ENCODE measurements at places on chromosomes 4 and X.

GRCh38 chr4:17103231-17103630, 204.8 kb upstream of the LDB2 start:
- no peak overlapping the region for H3K27ac ChIP-seq
- no peak overlapping the region for H3K4me3 ChIP-seq
- H3K36me3 ChIP-seq: no peaks in the 10 kb centered on the region
- no peaks in the 10 kb centered on the region for H3K27me3 ChIP-seq
- no peak for DNase-seq
- no peaks in the 10 kb centered on the region for H3K4me1 ChIP-seq

DNA sequence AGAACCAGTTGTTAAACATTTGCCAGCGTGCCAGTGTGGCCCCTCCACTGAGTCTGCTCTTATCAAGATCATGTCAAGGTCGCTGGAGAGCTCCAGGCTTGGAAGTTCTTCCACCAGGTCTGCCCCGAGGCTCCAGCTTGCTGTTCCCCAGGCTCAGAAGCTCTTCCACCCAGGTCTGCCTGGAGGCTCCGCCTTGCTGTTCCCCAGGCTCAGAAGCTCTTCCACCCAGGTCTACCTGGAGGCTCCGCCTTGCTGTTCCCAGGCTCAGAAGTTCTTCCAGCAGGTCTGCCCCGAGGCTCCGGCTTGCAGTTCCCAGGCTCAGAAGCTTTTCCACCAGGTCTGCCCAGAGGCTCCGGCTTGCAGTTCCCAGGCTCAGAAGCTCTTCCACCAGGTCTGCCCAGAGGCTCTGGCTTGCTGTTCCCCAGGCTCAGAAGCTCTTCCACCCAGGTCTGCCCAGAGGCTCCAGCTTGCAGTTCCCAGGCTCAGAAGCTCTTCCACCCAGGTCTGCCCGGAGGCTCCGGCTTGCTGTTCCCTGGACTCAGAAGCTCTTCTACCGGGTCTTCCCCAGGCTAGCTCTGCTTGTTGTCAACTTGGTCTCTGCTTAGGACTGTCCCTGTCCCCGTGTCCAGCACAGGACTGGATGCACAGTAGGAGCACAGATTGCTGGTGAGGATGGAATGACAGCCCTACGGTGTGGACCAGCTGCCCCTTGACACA, 54.4 kb downstream of the HMX1 start:
- no peaks in the 10 kb centered on the region for H3K4me1 ChIP-seq
- no peaks in the 10 kb centered on the region for H3K36me3 ChIP-seq
- DNase-seq: peak; percentile 79

DNA sequence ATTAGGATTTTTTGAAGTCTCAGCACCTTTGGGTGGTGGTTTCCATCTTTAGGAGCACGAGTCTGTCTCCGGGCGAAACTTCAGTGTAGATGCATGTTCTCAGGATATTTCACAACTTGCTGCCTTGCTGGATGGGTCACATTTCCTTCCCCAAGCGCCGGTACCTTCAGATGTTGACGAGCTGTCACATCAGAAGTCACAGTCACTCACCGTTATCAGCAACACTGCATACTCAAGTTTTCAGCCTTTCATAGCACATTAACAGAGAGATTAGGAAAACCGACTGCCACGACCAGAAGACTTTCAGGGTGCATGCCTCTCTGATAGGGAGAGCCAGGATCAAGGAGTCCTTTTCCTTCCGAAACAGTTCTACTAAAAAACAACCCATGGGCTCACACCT, 77.8 kb downstream of the SHROOM2 start:
- H3K27me3 ChIP-seq: no peaks in the 10 kb centered on the region
- H3K4me3 ChIP-seq: no peak overlapping the region
- no peaks in the 10 kb centered on the region for H3K4me1 ChIP-seq
- H3K27ac ChIP-seq: no peak overlapping the region
- no peak for DNase-seq

GRCh38 chr4:75340561-75340960, 173.6 kb downstream of the RCHY1 start:
- H3K4me1 ChIP-seq: no peaks in the 10 kb centered on the region
- DNase-seq: no peak
- no peaks in the 10 kb centered on the region for H3K36me3 ChIP-seq
- no peak overlapping the region for H3K27ac ChIP-seq

DNA sequence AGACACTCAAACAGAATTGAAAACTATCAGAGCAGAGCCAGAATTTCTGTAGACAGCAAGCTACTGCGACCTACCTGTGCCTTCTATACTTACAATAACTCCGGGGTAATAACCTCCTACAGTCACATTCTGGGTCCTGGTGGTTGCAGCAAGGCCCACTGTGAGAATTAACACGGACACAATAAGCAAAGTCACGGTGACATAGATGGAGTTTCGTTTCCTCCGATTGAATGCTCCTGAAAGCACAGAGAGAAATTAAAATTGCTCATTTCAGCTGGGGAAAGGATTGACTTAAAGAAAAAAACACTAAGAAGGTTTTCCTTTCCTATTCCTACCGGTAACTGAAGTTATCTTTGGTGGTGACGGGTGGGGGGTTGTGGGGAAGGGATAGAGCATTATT, 7.0 kb downstream of the TMEM255A start:
- peaks cover 6% of the 10 kb centered on the region for H3K4me1 ChIP-seq
- no peak overlapping the region for H3K4me3 ChIP-seq
- no peaks in the 10 kb centered on the region for H3K27me3 ChIP-seq

DNA sequence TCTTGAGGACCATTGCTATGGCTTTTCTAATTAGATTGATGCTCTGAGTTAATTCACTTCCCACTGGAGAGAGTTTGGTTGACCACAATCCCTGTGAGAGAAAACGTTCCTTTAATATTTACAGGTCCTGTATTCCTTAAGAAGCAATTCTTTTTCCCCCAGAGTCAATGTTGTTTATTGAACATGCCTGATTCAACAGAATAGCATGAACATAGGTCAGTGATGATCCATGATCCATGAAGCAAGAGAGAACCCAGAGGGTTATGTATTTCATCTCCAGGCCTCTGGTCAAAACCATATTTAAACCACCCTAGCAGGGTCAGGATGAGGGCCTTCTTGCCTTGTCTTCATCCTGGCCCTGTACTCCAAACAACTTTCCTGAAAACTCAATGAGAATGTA, 39.4 kb upstream of the EFHC2 start:
- H3K36me3 ChIP-seq: no peaks in the 10 kb centered on the region
- no peaks in the 10 kb centered on the region for H3K27me3 ChIP-seq
- H3K4me3 ChIP-seq: no peak overlapping the region
- DNase-seq: no peak

DNA sequence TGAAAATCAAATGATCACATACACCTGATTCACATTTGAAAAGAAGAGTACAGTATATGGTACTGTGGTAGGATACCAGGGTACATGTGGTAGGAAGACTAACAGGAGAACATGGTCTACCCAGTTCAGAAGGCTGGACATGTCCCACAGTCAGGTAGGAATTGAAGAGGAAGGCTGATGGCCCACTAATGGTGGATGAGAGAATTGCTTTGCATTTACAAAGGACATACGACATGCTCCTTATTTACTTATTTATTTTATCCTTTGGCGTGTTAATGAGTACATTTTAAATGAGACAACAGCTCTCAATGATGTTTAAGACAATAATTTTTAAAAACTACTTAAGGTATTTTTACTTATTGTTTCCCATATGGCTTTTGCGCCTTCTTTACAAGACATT, 106.7 kb upstream of the BMP2K start:
- DNase-seq: no peak
- H3K27me3 ChIP-seq: no peaks in the 10 kb centered on the region
- H3K4me3 ChIP-seq: no peak overlapping the region
- peaks cover 10% of the 10 kb centered on the region for H3K4me1 ChIP-seq
- H3K27ac ChIP-seq: no peak overlapping the region
- no peaks in the 10 kb centered on the region for H3K36me3 ChIP-seq

DNA sequence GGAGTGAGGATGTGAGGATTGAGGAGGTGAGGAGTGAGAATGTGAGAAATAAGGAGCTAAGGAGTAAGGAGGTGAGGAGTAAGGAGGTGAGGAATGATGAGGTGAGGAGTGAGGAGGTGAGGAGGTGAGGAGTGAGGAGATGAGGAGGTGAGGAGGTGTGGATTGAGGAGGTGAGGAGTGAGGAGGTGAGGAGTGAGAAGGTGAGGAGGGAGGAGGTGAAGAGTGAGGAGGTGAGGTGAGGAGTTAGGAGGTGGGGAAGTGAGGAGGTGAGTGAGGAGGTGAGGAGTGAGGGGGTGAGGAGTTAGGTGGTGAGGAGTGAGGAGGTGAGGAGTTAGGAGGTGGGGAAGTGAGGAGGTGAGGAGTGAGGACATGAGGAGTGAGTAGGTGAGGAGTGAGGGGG, 74.8 kb upstream of the MXD4 start:
- H3K27me3 ChIP-seq: no peaks in the 10 kb centered on the region
- no peak overlapping the region for H3K4me3 ChIP-seq
- DNase-seq: no peak
- H3K36me3 ChIP-seq: no peaks in the 10 kb centered on the region
- H3K4me1 ChIP-seq: no peaks in the 10 kb centered on the region
